Neural cell (in vitro differentiated cells): ENCODE measurements at places on chromosomes 2 and 18. TPM values are rescaled to one million over a fixed set of nuclear protein-coding genes. Genes with fewer than 3 reads are reported as not detected.

CYP26B1 gene
- 0.56 and 0.83 TPM in 2 replicates for polyA plus RNA-seq

CIB4 gene
- not detected in 2 replicates for polyA plus RNA-seq

QPCT gene
- 2.3 TPM in 1 of 2 replicates, not detected in the other for polyA plus RNA-seq

FAM228A gene
- 1.5 and 2.6 TPM in 2 replicates for polyA plus RNA-seq

NTSR2 gene
- polyA plus RNA-seq: not detected in 2 replicates

SGPP2 gene
- 0.30 and 0.38 TPM in 2 replicates for polyA plus RNA-seq

TMEFF2 gene
- 24.6 and 29.1 TPM in 2 replicates for polyA plus RNA-seq

TBR1 gene
- 4.5 and 7.2 TPM in 2 replicates for polyA plus RNA-seq

PROKR1 gene
- polyA plus RNA-seq: 0.06 TPM in 1 of 2 replicates, not detected in the other

GALM gene
- polyA plus RNA-seq: not detected in 2 replicates

PRSS56 gene
- 0.16 TPM in 1 of 2 replicates, not detected in the other for polyA plus RNA-seq

NRP2 gene
- polyA plus RNA-seq: 28.2 and 30.2 TPM in 2 replicates
